Esophagus squamous epithelium (tissue), 5 donors: ENCODE measurements at places on chromosomes 2 and 18.

- DNase-seq = no peak
Observed at GRCh38 chr2:61432990-61433389, 37.9 kb downstream of the USP34 start.

DNA sequence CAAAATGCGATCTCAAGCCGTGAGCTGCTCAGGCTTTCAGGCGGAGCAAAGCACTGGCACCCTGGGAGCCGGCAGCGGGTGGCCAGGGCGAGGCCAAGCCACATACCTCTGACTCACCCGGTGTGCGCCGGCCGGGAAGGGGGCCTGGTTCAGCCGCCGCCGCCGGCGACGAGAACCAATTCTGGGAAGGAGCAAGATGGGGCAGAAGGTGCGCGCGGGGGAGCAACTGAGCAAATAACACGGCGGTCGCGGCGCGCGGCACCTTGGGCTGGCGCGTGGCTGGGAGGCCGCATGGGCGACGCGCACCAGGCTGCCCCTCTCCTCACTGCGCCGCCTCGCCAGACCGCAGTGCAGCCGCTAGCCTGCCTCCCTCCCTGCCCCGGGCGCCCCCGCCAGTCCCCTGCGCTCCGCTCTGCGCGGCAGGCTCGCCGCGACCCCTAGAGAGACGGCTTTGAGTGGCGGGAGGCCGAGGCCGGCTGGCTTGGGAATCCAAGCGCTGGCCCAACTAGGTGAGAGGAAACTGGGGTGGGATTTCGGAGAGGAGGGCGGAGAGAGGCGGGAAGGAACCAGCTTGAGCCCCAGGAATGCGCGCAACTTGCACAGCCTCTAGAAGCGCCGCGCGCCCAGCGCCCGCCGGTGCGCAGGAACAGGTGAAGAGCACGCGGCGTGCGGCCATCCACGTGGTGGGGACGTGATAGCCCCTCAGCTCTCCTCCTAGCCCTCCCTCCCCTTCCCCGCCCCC is 3.2 kb downstream of the NRP2 start:
- DNase-seq = no peak

DNA sequence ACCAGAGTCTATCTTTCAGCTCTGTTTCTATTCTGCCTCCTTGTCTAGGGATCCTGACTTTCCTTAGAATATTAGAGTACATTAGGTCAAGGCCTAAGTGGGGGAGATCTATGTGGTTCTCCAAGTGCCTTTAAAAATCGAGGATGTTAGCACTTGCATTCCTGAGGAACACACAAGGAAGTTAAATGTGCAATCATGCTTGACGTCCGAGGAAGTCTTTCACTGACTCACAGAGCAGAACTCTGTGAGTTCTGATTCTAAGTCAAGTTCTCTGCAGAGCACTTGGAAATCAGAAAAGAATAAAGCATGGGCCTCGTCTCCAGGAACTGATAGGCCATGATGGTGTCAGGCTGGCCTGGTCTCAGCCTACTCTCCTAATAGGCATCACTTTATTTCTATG is 17.2 kb downstream of the FHOD3 start:
- no peak for DNase-seq

GRCh38 chr18:6057604-6058003 is 162.3 kb upstream of the TMEM200C start:
- DNase-seq = no peak

DNA sequence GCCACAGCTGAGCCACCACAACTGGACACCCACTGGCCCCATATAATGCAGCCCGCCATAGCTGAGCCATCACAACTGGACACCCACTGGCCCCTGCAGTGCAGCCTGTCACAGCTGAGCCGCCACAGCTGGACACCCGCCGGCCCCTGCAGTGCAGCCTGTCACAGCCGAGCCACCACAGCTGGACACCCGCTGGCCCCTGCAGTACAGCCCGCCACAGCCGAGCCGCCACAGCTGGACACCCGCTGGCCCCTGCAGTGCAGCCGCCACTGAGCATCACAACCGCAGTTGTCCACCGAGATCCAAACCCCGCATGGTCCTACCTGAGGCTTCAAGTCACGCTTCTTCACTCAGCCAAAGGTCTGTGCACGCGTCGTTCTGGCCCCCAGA is 134.2 kb downstream of the PXDN start:
- no peak for DNase-seq

DNA sequence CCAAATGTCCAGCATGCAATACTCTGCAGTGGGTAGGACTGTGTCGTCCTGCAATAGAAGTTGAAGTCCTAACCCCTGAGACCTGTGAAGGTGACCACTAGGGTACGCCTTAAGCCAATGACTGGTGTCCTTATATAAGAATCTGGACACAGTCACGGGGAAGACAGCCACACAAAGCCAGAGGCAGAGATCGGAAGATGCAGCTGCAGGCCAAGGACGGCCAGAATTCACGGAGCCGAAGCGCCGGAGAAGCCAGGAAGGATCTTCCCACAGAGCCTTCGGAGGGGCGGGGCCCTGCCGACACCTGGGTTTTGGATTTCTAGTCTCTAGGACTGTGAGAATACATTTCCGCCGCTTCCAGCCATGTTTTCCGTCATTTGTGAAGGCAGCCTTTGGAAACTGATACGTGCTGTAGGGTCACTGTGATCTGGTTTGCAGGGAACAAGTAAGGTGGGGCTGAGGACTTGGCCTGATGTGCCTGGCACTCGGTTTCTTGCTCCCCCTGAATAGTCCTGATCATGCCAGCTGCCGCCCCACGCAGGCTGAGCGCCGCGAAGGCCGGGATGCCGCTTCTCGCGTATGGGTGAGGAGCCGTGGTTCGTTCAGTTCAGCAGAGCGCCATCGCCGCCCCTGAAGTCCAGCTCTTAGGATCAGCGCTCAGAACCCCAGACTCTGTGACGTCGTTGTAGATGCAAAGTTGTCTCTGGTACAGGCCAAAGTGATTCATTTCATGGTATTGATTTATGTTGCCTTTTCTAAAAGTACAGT is 38.7 kb downstream of the PTGR3 start:
- DNase-seq = no peak

GRCh38 chr2:121790276-121790956 is 35.0 kb downstream of the TSN start:
- DNase-seq = no peak
